ENCODE measurements at places on chromosomes 4 and X.

GRCh38 chr4:177251237-177251636 is 58.4 kb upstream of the NEIL3 start:
- DNase-seq: no peak
- H3K27me3 ChIP-seq: no peaks in the 10 kb centered on the region
- no peak overlapping the region for H3K27ac ChIP-seq

DNA sequence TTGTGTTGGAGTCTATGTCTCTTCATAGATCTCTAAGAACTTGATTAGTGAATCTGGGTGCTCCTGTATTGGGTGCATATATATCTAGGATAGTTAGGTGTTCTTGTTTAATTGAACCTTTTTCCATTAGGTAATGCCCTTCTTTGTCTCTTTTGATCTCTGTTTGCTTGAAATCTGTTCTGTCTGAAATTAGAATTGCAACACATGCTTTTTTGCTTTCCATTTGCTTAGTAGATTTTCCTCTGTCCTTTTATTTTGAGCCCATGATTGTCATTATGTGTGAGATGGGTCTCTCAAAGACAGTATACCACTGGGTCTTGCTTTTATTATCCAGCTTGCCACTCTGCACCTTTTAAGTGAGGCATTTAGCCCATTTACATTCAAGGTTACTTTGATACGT is 79.1 kb upstream of the APOOL start:
- no peaks in the 10 kb centered on the region for H3K36me3 ChIP-seq
- H3K4me1 ChIP-seq: no peaks in the 10 kb centered on the region
- H3K4me3 ChIP-seq: no peak overlapping the region
- H3K27me3 ChIP-seq: no peaks in the 10 kb centered on the region
- no peak for DNase-seq

DNA sequence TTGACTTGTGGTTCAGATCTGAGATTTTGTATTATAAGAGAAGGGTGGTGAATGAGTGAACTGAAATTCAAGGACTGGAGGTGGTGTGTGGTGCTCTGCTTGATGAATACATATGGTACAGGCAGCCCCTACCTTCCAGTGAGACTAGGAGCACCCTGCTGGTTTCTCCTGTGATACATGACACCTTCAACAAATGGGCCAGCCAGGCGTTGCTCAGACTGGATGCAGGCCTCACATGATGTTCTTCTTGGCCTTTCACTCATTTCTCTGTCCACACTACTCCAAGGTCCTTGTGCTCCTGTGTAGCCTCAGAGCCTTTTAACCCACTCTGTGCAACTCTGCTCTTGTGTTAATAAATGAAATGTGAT is 67.2 kb downstream of the FNIP2 start:
- no peak for DNase-seq
- no peak overlapping the region for H3K27ac ChIP-seq
- no peaks in the 10 kb centered on the region for H3K27me3 ChIP-seq
- H3K4me1 ChIP-seq: peaks cover 5% of the 10 kb centered on the region
- H3K4me3 ChIP-seq: no peak overlapping the region
- peaks cover 11% of the 10 kb centered on the region for H3K36me3 ChIP-seq

GRCh38 chrX:50726296-50726695 is 87.7 kb downstream of the SHROOM4 start:
- H3K27me3 ChIP-seq: no peaks in the 10 kb centered on the region
- no peak overlapping the region for H3K4me3 ChIP-seq

DNA sequence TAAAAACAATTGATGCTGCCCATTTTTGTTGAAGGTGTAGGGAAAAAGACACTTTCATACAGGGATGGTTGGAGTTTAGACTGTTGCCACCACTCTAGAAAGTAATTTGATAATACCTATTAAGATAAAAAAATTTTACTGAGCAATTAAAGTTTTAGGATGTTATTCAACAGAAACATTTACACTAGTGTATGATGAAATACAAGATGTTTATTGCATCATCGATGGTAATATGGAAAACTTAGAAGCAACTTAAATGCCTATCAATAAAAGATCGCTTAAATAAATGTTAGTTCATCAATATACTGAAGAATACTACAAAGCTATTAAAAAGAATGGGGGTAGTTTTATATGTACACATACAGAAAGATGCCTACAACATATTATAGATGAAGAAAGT is 9.2 kb upstream of the VSIG4 start:
- H3K36me3 ChIP-seq: no peaks in the 10 kb centered on the region
- H3K4me3 ChIP-seq: no peak overlapping the region
- no peak overlapping the region for H3K27ac ChIP-seq

GRCh38 chr4:69096111-69096656 is at the start of gene UGT2B7:
Gene UGT2B7, plus strand, starts transcription at chr4:69096474. Its CDS starts 47 bp downstream, at chr4:69096521.
- no peaks in the 10 kb centered on the region for H3K27me3 ChIP-seq
- peak within 1 kb of the TSS; percentile 88 for H3K27ac ChIP-seq
- no peak for DNase-seq
- peaks cover 5% of the 10 kb centered on the region for H3K4me1 ChIP-seq
- H3K4me3 ChIP-seq: peak within 1 kb of the TSS; percentile 45
- no peaks in the 10 kb centered on the region for H3K36me3 ChIP-seq

- H3K27ac ChIP-seq: peak overlapping the region; percentile 92
- H3K27me3 ChIP-seq: no peaks in the 10 kb centered on the region
- H3K36me3 ChIP-seq: no peaks in the 10 kb centered on the region
- H3K4me3 ChIP-seq: peak overlapping the region; percentile 75
Measured at GRCh38 chrX:20265726-20266681, 705 bp downstream of the RPS6KA3 start.

DNA sequence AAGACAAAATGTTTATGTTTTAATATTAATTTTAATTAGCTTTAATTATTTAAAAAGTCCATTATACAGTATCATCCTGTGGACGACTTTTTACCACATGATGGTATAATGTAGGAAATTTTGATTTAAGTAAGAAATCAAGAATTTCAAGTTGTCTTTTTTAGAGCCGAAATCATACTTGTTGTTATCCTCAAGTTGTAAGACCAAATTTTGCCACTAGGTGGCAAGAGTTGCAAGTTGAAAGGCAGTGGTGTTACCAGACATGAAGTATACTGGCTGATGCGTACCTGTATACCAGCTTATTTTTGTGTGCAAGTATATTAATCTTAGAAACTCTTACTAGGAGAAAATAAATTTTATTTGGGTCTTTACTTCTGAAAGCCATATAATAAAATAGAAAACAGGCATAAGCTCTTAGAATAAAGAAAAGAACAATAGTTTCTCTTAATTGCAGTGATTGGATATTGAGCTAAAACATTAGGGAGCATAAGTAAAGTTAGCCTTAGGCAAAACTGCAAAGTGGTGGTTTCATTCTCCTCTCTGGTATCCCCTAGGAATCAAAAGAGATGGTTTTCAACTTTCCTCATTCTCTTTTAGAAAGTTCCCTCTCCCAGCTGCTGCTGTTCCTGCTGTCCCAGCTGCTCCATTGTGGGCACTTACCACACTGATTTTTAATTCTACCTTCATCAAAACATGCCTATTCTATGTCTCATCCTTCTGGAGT is 118.0 kb upstream of the WDFY3 start:
- no peak overlapping the region for H3K27ac ChIP-seq
- DNase-seq: no peak
- H3K4me1 ChIP-seq: no peaks in the 10 kb centered on the region
- no peak overlapping the region for H3K4me3 ChIP-seq

DNA sequence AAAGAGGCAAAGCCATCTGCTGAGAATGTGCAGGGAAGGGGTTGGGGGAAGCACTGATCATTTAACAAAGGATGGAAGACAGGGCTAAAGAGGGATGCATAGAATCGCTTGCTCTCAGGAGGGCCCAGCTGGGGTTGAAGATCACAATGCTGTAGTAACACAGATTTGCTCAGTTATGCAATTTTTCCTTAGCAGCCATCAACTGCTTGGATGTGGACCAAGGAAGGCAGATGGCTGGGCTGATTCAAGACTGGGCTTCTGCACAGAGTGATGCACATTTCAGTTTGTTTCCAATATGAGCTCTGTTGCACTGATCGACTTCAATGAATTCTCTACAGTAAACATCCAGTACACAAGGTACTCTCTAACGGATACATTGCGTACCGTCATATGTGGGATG is 127.8 kb upstream of the TBL1X start:
- H3K4me3 ChIP-seq: no peak overlapping the region
- H3K27ac ChIP-seq: no peak overlapping the region
- no peak for DNase-seq
- no peaks in the 10 kb centered on the region for H3K27me3 ChIP-seq
- H3K36me3 ChIP-seq: no peaks in the 10 kb centered on the region

DNA sequence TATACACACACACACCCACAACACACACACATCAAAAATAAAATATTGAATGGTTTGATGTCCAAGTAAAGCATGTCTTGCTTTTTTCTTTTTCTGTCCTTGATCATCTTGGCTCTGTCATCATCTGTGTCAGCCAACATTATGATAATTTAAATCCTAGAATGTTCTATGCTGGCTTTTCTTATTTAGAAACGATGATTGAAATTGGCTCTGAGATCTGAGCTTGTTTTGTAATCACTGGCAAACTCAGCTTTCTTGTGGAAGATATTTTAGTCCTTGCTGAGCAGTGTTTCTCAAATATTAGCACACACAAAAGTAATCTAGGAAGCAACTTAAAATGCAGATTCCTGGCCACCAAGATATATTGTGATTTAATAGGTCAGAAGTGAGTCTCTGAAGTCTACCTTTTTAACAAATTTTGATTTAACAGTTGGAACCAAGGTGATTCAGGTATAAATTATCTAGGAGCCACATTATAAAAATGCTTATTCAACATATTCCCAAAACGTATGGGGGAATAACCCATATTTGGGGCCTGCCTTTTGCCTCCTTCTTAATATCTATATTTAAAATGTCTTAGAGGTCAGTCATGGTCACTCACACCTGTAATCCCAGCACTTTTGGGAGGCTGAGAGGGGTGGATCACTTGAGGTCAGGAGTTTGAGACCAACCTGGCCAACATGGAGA is 24.0 kb upstream of the DSPP start:
- no peak for DNase-seq
- H3K4me1 ChIP-seq: no peaks in the 10 kb centered on the region
- H3K36me3 ChIP-seq: no peaks in the 10 kb centered on the region
- H3K27ac ChIP-seq: no peak overlapping the region
- no peak overlapping the region for H3K4me3 ChIP-seq

DNA sequence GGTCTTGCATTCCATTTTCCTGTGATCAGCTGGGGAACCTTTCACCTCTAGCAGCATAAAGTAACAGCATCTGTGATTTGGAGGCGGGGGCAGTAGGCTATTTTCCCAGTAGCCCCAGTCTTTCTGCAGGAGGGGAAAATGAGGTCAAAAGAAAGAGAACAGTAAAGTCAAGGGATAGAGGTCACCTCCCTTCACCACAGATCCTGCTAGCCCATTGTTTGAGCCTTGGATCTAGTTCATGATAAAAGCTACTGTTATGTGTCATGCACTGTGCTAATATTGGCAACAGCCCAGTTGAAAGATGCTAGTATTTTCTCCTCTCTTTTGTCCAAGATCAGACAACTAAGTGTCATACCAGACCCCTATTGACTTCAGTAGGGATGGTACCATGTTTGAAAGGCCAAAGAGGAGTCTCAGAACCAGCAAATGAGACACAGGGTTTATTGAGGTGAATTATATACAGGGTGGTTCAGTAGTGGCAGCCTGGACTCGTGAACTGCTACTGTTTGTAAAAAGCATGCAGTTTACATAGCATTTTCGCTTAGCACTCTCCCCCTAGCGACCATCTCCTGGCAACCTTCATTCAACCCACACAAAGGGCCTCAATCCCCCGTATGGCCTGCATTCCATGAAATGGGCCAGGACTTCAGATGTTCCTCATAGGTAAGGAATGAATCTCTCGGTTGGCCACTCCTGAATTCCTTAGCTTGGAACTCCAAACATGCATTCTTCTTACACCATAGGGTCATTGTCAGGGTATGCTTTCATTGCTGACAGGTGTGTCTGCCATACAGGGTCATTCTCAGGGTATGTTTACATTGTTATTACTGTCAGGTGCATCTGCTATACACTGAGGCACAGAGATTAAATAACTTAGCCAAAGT is 170.0 kb upstream of the FRMPD4 start:
- H3K4me3 ChIP-seq: no peak overlapping the region
- no peak for DNase-seq
- H3K27me3 ChIP-seq: no peaks in the 10 kb centered on the region
- H3K4me1 ChIP-seq: no peaks in the 10 kb centered on the region

GRCh38 chr4:158996669-158997074 is 106.2 kb upstream of the RAPGEF2 start:
- H3K4me3 ChIP-seq: no peak overlapping the region
- H3K36me3 ChIP-seq: no peaks in the 10 kb centered on the region
- DNase-seq: no peak
- H3K27ac ChIP-seq: peak overlapping the region; percentile 1

- DNase-seq: no peak
- H3K27me3 ChIP-seq: no peaks in the 10 kb centered on the region
- no peaks in the 10 kb centered on the region for H3K4me1 ChIP-seq
- H3K36me3 ChIP-seq: no peaks in the 10 kb centered on the region
- no peak overlapping the region for H3K27ac ChIP-seq
Measured at GRCh38 chr4:54392479-54392878, 163.4 kb downstream of the PDGFRA start.

- H3K27ac ChIP-seq: no peak overlapping the region
- no peaks in the 10 kb centered on the region for H3K4me1 ChIP-seq
- H3K27me3 ChIP-seq: no peaks in the 10 kb centered on the region
- H3K4me3 ChIP-seq: no peak overlapping the region
- DNase-seq: no peak
Measured at GRCh38 chrX:29643181-29643580, 572.2 kb upstream of the MAGEB2 start.

DNA sequence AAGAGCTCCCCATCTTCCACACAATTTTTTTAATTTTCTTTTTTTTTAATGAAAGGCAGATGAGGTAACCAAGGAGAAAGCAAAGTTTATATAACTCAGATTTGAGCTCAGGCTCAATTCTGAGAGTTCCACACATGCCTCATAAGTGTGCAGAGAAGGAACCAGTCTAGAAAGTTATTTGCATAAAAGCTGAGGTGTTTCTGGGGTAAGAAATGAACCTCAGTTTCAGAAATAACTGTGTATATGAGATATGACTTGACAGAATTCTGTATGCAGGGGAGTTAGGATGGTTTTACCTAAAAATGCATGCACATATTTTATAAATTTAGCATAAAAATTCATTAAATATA is 51.3 kb downstream of the DTHD1 start:
- H3K4me1 ChIP-seq: no peaks in the 10 kb centered on the region
- no peaks in the 10 kb centered on the region for H3K27me3 ChIP-seq
- no peak overlapping the region for H3K27ac ChIP-seq
- H3K36me3 ChIP-seq: no peaks in the 10 kb centered on the region
- no peak overlapping the region for H3K4me3 ChIP-seq

DNA sequence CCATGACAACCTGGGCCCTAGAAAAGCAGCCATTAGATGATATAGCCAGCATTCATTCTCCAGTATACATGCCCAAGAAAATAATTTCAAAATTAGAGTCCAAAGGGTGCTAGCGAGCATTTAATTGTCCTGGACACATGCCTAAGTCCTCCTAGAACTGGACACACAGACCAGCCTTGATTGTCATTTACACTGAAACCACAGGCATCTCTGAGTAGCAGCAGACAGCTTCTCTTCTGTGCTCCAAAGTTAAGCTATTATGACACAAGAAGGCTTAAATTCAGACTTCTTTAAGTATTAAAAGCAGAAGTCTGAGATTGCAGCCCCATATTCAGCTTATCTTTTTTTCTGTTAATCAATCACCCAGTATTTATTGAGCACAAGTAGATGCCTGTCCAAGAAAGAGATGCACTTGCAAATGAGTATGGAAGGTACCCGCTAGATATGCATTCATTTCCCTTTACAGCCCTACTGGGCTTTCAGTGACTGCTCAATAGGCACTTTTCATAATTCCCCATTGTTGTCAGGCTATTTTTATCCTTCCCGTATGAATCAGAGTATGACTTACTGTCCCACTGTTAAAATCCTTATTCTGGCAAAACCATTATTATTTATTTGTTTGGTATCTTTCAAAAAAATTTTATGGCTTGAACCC is 374.1 kb downstream of the FBXW7 start:
- no peaks in the 10 kb centered on the region for H3K4me1 ChIP-seq
- no peak for DNase-seq
- no peaks in the 10 kb centered on the region for H3K27me3 ChIP-seq
- no peak overlapping the region for H3K27ac ChIP-seq
- no peak overlapping the region for H3K4me3 ChIP-seq
